Activated CD4-positive, alpha-beta T cell treated with anti-CD3 and anti-CD28 coated beads, Interleukin-2, amount 50 U/mL, for 48 hours (primary cell): ENCODE measurements at places on chromosomes 3 and 15.

DNA sequence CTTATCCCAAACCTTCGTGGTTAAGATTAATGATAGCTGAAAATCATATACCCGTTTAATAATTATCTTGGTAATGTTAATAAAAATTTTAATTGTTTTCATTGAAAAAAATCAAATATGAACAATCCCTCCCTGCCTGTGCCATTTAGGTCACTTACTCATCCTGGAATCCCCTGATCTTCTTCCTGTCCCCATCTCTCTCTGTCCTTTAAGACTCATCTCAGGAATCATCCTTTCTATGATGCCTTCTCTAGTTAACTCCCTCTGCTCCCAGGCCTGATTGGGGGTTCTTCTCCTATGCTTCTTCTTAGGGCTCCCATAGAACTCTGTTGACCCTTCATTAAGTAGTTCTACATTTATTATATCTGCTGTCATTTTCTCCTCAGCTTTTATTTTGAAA is 91.6 kb downstream of the MBNL1 start:
- no peak for DNase-seq

DNA sequence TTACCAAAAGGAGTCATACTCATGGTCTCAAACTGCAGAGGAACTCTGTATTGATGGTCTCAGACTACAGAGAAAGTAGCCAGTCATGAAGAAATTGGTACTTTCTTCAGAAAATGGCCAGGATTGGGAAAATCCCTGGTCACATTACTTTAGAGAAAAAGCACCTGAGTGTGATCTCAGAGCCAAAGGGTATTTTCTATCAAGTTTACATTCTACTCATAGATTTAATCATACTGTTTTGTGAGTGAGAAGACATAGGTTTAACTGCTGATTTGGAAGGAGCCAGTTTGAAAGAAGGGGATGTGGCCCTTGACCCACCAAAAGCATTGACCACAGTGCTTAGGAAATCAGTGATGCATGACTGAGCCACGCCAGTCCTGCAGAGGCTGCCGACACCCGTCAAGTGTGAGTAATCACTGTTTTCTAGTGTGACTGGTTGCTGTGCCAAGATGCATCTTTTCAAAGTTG is 203.6 kb downstream of the AKAP13 start:
- DNase-seq, result peak; percentile 25

DNA sequence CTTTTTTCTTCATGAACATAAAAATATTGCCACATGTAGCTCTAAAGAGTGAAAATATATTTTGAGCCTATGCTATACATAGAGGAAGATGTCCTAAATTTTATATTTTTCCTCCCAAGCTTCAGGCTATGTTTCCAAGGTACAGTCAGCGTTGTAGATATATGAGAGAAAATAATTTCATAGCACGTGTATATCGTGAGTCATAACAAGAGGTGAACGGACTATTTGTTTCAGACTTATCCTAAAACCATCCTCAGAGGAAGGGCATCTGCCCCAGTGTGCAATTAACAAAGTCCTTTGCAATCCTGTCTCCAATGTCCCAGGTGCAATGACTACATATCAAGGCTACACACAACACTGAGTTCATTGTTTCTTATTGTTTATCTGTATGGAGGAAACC is 177.3 kb upstream of the ARRDC4 start:
- no peak for DNase-seq

DNA sequence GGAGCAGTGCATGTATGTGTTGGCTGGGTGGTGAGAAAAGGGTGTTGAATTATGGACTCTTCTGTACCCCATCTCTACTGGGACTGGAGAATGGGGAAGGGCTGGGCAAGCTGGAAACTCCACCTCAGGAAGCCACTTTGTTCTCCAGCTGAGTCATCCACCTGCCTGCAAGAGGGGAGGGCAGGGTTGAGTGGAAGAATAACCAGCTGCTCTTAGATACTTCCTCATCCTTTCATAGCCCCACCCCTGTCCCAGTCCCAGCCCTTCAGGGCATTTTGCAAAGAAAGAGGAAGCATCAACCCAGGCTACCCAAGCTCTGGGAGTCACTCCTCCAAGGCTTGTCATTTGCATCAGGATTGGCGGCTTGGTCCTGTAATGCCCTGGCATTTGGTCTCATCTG is 33.1 kb downstream of the RAB11A start:
- DNase-seq, result no peak

DNA sequence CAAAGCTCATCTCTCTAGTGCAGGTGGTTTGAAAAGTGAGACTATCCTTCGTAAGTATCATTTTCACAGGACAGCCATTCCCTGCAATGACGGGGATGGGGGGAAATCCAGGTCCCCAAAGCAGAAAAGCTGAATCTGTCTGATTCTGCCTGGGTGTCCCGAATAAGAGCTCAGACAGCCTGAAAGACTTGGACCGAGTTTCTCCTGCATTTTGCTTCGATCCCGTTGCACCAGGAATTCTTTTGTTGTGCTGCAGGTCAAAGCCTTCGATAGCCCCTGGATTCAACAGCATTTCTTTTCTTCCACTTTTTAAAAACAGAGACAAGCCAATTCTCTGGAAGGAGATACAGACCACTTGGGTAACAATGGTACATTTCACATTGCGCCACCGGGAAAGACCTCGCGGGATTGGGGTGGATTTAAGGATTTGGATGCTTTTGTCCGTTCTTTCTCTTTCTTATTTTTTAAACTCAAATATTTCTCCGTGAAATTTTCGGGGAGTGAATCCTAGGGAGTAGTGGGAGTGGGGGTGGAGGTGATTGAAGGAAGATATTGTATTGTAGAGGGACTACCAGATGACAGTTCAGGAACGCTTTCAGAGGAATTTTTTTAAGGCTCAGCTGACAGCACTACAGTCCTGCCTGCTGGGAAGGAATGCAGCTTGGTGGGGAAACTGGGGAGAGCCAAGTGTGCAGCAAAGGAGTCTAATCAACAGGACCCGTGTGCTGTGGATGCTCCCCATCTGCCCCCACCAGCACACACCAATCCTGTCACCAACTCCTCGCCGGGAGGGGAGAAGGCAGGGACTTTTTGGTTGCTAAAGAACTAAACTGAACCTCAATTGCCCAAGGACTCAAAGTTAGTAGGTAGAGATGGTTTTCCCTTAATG is 2.6 kb downstream of the SLITRK3 start:
- no peak for DNase-seq

- no peak for DNase-seq
These were observed 14.4 kb downstream of the HES1 start for GRCh38 chr3:194150252-194150934.

DNA sequence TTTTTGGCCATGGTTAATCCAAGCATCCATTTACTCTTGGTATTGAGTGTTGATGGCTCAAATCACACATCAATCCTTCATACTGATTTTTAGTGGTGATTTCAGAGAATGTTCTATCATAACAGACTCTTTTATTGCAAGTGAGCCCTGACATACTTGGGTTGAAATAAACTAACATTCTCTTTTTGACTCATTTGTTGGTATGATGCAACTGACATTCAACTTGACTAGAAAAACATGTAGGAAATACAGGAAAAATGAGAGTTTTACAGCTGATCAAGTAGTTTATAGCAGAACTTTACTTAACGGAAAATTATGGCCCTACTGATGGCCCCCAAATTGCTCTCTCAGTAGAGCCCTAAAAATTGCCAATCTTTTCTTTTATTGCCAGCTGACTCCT is 173.9 kb upstream of the CD96 start:
- no peak for DNase-seq

DNA sequence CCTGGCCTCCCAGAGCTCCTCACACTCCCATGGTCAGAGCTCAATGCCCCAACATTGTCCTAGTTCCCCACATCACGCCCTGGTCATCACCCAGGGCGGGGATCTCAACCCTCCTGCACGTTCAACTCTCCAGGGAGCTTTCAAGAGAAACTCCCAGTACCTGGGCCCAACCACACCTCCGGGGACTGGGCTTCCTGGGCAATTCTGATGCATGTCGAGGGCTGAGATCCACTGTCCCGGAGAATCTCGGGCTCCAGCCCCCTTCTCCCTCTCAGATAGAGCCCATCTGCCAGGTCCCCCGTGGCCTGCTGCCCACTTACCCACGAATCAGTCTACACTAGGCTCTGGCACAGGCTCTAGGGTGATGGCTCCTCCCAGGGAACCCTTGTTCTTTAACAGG is 39.2 kb downstream of the UMPS start:
- DNase-seq, result no peak

DNA sequence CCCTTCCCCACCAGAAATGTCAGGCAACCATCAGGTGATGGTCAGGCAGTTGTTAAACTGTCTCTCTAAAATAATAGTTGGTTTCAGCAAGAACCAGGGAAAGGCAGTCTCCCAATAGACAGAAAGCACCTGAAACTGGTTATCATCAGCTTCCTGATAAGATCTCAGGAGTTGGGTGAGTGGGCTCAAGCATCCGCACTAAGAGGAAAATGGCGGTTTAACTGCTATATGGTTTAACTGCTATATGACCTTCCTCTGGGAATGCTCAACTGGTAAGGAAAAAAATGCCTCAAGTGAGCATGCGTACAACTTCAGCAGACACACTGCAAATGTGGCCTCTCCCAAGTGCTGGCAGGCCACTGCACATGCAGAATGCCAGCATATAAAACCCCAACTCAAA is 240.8 kb upstream of the CMC1 start:
- no peak for DNase-seq

DNA sequence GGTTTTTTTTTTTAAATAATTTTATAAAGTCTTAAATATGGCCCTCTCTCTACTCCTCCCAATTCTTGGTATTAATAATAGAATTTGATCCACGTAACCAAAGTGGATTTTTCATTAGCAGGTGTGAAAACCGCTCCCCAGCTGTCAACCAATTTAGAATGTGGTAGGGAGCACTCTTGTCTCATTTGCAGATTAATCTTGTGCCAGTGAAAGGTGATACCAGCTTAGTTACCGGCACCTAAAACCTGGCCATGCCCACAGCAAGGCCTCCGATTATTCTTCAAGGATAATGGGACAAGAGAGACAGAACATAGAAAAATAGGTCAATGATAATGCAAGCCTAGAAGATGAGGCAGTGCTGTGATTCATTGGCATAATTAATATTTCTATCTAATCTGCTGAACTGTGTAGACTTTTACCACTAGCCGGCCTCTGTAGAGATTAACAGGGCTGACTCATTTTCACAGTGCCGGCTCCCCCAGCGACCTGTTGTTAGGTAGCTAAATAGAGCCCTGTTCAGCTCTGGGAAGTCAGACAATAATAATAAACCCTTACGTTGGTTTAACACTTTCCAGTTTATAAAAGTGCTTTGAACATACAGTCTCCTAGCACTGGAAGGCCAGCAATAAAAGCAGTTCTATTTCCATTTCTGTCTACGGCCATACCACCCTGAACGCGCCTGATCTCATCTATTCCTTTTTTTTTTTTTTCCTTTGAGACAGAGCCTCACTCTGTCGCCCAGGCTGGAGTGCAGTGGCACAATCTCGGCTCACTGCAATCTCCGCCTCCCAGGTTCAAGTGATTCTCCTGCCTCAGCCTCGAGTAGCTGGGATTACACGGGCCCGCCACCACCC is 102.9 kb downstream of the SHQ1 start:
- no peak for DNase-seq

GRCh38 chr3:137062250-137062649 is 104.5 kb downstream of the IL20RB start:
- no peak for DNase-seq

DNA sequence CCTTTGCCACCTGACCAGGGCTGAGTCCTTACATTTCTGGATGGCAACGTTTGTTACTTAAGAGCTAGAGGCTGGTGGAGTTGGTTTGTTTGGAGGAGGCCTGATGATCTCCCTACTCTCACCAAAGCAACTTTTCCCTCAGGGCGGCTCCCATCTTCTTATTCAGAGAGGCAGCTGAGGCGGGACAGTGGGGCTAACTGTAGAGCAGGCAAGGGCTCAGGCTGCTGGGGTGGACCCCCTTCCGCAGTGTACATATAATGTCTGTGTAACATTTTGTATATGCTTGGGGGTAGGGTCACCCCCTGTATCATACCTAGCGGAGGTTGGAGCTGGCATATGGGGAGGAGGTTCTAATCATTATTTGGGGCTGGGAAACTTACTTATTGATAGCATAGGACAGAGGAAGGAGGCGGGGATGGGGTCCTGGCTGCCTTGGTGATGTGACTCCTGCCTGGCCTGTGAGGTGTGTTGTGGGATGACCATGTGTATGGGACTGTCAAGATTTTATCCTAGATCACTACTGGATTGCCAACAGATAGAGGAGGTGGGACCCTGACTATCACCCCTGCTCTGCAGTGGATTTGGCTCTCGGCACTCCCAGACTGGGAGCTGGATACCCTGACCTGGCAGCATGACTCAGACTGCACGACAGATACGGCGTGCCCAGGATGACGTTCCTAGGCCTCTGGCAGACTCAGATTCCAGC is 52.5 kb upstream of the UBE2Q2 start:
- no peak for DNase-seq

GRCh38 chr3:135513106-135514059 is 452.1 kb upstream of the PPP2R3A start:
- peak; percentile 2 for DNase-seq

GRCh38 chr15:62712455-62712839 is 330.1 kb upstream of the TPM1 start:
- no peak for DNase-seq

- DNase-seq, result no peak
These were observed 113.0 kb upstream of the MME start for GRCh38 chr3:154967090-154967489.

DNA sequence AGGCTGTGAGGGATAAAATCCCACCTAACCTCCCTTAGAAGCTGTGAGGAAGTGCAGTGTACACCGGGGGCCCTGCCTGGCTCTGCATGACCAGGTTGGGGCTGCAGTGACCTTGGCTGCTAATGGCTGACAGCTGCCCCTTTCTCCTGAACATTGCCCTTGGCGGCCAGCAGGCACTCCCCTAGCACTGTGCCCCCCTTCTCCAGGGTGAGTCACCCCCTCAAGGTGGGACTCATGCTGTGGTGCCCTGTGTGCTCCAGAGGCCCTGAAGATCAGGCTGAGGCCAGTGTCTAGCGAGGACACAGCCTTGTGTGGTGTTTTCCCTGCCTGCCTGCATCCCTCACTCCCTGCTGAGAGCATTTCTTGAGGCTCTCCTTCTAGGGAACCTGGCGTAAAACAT is 21.0 kb upstream of the FGD5 start:
- no peak for DNase-seq

DNA sequence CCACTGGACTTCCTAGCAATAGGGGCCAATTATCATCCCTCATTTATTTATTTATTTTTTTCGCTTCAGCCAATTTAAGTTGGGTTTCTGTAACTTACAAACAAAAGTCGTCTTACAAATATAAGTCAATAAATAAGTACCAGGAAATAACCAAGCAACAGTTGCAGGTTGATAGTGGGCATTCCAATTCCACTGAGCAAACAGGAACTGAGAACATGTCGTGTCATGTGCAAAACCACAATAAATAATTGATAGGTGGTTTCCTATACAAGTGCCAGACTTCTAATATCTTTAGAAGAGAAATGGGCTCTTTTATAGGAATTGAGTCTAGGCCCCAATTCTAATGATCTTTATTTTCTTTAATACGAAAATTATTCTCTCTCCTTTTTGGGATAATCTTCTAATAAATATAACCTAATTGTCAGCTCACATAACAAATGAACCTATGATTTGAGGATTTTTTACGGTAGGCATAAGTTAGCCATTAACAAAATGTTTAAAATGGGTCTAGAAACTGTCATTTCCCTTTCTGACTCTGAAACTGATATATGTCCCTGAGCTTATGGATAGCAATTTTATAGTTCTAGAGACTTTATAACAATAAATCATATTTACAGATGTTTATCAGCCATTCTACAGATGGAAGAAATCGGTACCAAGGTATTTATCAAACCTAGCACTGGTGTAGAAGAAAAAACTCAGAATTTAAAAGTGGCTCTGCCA is 571.8 kb downstream of the FOXP1 start:
- no peak for DNase-seq
